ENCODE measurements at places on chromosomes 5 and 9.

DNA sequence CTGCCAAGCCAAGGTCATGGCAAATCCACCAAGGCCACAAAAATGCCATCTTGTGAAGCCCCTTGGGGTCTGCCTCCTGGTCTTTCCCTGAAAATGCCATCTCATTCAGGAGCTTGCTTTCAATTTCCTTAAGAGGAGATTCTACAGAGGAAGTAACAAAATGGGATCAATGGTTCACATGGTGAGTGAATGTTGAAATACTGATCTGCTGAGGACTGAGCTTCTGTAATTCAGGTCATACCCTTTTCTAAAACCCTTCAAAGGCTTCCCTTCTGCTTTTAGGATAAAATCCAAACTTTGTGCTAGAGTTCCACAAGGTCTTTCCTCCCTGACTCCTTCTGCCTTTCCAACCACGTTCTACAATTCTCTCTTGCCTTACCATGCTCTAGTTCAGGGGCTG is 24.7 kb upstream of the NR3C1 start:
- DNase-seq = no peak

GRCh38 chr9:118595719-118596305 is 773.4 kb downstream of the BRINP1 start:
- peak; percentile 46 for DNase-seq

GRCh38 chr9:71627537-71627936 is 140.8 kb downstream of the CEMIP2 start:
- no peak for DNase-seq

- DNase-seq = no peak
Observed at GRCh38 chr5:132089363-132089762, 15.8 kb downstream of the CSF2 start.

- DNase-seq = peak; percentile 50
Observed at GRCh38 chr9:100303747-100304146, 49.0 kb downstream of the TEX10 start.

Data from fibroblast of skin of right biceps (primary cell).